NCI-H1048 (cell line): ENCODE measurements at places on chromosomes 13 and 19.

DNA sequence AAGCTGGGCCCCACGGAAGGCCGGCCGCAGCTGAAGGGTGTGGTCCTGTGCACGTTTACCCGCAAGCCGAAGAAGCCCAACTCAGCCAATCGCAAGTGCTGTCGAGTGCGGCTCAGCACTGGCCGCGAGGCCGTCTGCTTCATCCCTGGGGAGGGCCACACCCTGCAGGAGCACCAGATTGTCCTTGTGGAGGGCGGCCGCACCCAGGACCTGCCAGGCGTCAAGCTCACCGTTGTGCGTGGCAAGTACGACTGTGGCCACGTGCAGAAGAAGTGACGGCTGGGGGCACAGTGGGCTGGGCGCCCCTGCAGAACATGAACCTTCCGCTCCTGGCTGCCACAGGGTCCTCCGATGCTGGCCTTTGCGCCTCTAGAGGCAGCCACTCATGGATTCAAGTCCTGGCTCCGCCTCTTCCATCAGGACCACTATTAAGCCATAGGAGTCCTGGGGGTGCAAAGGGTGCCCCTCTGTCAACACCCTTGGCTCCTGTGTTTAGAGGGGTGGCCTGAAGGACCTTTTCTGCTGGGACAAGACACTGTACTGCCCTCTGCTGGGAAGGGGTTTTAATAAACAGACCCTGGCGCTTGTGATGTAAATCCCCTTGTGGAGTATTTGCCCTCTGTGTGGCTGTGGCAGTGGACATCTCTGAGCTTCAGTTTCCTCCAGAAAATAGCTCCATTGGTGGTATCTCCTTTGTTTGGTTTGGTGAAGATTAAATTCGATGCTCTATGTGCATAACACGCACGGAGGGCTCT is 1.9 kb downstream of the MRPS12 start:
- DNase-seq = no peak

GRCh38 chr13:24275041-24275440 is 34.3 kb upstream of the C1QTNF9 start:
- no peak for DNase-seq

- no peak for DNase-seq
These were observed 20.8 kb downstream of the ERICH6B start for GRCh38 chr13:45594764-45595163.

GRCh38 chr13:85693889-85694511 is 105.2 kb downstream of the SLITRK6 start:
- DNase-seq = no peak

DNA sequence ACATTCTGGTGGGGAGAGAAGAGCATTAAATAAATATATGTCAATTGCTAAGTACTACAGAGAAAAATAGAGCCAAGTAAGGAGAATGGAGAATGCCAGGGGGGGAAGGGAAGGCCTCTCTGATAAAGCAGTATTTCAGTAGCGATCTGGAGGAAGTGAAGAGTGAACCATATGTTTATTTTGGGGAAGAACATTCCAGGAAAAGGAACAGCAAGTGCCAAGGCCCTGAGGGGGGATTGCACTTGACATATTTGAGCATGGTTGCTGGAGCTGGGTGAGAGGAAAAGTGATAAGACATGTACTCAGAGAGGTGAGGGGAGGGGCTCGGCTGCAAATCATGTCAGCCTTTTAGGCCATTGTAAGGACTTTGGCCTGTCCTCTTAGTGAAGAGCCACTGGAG is 30.4 kb downstream of the WDR87 start:
- no peak for DNase-seq

GRCh38 chr19:29904017-29904416 is 38.0 kb upstream of the URI1 start:
- no peak for DNase-seq

DNA sequence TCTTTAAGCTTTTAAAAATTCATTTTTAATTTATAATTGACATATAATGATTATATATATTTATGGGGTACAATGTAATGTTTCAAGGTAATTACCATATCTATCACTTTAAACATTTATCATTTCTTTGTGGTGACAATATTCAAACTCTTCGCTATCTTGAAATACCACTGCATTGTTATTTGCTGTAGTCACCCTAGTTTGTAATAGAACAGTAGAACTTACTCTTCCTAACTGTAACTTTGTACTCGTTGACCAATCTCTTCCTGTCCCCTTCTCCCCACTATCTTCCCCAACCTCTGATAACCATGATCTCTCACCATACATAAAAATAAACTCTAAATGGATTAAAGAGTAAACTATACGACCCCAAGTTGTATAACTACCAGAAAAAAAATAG is 20.4 kb downstream of the COG6 start:
- DNase-seq = no peak

DNA sequence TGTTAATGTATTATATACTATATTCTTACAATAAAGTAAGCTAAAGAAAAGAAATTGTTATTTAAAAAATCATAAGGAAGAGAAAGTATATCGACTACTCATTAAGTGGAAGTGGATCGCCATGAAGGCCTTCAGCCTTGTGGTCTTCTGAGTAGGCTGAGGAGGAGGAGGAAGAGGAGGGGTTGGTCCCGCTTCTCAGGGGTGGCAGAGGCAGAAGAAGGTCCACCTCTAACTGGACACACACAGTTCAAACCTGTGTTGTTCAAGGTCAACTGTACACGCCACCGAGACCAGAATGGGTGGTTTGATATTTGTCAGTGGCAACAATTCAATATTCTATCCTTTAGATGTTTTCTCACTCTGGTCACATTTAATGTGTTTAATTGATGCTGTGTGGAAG is 67.2 kb downstream of the ALOX5AP start:
- no peak for DNase-seq

- DNase-seq = no peak
These were observed 81.9 kb upstream of the MCF2L start for GRCh38 chr13:112887151-112887550.

DNA sequence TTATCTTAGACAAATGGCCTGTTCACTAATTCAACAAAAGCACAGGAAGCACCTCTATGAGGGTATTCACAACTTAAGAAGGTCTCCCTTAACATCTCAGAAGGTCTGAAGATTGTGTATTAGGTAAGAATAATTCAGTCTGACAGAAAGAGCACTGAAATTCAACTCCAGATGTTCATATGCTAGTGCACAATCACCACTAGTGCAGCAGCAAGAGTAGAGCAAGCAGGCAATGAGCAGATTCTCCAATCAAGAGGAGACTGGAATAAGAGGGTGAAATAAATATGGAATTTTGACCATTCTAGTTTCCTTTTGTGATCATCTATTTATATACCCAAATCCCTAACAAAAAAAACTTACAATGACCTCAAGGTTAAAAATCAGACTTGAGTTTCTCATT is 52.0 kb downstream of the MPHOSPH8 start:
- no peak for DNase-seq

GRCh38 chr13:110662777-110663443 is 43.0 kb downstream of the CARS2 start:
- no peak for DNase-seq

DNA sequence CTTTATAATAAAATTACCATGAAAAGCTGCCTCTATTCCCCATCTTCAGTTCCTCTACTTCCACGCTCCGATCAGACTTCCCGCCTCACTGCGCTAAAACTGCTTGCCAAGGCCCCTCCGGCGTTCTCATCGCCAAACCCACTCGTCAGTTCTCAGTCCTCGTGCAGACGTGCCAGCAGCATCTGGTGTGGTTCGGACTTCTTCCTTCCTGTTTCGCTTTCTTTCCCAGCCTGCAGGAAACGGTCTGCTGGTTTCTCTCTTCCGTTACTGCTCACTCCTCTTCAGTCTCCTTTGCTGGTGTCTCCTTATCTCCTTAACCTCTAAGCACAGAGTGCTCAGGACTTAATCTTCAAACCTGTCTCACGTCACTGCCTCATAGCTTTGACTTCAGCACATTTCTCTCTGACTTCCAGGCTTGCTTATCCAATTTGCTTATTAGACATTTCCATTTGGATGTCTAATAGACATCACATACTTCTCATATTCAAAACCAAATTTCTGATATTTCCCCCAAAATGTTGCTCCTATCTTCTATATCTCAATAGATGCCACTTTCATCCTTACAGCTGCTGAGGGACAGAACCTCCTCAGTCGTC is 40.3 kb downstream of the RCBTB2 start:
- DNase-seq = no peak
